ENCODE measurements at places on chromosomes 7 and 10.
A peak's percentile ranks its signal among the peaks of the same experiment; 100 is the strongest.

GRCh38 chr7:92720604-92721350, 115.6 kb downstream of the CDK6 start:
- no peak for DNase-seq

- no peak for DNase-seq
These were observed 12.8 kb downstream of the RHEB start for GRCh38 chr7:151506901-151507382.

DNA sequence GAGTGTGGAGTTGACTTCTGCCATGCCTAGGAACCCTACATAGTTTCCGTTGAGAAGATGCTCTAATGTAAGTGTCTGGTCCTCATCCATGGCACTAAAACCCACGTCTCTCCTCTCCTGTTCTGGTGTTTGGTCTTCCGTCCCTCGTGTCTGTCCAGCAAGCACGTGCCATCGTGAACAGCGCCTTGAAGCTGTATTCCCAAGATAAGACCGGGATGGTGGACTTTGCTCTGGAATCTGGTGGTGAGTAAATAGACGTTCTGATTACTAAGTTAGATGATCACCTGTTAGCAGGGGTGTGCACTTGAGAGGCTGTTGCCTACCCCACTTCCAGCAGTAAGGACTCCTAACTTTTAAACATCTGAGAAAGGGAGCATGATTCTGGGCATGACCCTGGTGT, 15.1 kb upstream of the GET4 start:
- no peak for DNase-seq

DNA sequence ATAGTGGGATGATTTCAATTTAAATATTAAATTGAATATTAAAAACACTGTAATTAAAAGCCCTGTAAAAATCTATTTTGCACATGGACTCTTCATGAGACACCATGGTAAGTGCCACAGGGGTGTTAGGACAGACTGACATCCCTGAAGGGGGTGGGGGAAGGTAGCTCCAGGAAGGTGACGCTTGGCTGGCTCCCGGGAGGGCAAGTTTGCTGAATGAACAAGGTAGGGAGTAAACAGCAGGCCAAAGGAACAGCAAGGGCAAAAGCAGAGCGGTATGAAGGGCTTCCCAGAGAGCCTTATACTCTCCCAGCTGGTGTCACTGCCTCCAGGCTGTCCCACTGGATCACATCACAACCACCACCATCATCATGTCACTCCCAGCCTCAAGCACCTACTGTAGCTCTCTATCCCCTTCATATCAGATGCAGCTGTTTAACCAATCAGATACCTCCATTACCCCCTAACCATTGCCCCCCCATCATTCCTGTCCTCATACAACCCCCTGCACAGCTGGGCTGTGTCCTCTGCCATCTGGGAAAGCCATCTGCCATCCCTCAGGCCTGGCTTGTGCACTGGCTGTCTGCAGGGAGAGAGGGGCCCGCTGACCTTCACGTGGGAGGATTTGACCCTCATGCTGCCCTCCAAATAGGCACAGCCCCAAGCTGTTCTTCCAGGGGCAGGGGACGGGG, 19.5 kb downstream of the HSPA12A start:
- DNase-seq = no peak

DNA sequence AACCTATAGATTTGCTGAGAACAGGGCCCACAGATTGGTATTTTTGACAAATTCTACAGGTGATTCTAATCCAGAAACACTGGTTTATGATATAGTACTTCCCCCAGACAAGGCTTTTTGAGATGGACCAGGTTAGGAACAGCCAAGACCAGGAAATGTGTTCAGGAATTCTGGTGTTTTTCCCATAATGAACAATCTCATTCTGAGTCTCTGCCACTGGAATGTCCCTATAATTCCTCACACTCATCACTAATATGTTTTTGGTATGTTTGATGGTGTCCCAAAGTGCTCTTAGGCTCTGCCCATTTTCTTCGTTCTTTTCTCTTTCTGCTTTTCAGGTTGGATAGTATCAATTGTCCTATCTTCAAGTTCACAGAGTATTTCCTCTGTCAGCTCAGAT, 107.2 kb upstream of the IGFBP3 start:
- DNase-seq = no peak

DNA sequence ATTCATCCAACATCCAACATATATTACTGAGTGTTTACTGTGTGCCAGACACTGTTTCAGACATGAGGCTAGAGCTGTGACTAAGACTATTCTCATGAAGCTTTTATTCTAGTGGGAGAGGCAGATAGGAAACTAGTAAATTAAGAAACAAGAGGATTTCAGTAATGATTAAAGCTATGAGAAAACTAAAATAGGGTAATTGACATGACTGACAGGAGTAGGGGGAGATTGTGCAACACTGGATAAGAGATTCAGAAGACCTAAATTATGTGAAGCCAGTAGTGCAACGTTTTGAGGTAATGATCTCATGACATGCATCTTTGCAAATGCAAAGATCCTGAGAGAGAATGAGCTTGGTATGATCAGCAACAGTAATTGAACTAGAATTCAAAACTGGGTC, 48.6 kb upstream of the MKLN1 start:
- DNase-seq = no peak

GRCh38 chr10:131049016-131049415, 262.5 kb downstream of the TCERG1L start:
- no peak for DNase-seq

GRCh38 chr10:44662051-44662450, 249.1 kb upstream of the TMEM72 start:
- DNase-seq = no peak

GRCh38 chr10:50385624-50386023, 134.3 kb upstream of the ASAH2 start:
- no peak for DNase-seq

- DNase-seq = no peak
These were observed 67.5 kb upstream of the TES start for GRCh38 chr7:116142850-116143249.

DNA sequence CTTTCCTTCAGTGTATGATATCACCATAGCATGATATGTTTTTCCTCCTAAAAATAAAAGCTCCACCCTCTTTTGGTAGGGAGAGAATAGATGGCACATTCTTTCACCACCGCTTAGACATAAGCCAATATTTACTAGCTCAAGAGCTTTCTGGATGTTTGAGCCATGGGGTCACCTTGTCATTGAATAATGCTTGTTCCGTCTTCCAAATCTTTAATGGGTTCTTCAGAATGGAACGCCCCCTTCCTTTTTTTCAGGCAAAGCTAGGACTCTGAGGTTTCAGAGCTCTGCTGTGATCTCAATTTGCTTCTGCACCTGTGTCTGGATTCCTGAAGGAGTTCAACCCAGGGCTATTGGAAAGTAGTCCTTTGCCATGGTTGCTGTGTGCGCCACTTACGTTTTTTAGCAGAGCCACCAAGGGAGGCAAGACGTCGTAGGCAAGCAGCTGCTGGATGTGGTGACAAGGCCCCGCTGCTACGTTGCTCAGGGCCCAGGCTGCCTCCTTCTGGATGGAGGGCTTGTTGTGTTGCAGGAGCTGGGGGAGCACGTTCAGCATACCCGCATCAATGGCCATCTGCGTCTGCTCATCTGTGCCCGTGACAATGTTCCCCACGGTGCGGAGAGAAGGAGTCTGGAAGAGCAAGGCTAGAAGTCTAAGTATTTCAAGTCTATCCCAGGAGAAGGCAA, 23.2 kb downstream of the KPNA7 start:
- DNase-seq = no peak

DNA sequence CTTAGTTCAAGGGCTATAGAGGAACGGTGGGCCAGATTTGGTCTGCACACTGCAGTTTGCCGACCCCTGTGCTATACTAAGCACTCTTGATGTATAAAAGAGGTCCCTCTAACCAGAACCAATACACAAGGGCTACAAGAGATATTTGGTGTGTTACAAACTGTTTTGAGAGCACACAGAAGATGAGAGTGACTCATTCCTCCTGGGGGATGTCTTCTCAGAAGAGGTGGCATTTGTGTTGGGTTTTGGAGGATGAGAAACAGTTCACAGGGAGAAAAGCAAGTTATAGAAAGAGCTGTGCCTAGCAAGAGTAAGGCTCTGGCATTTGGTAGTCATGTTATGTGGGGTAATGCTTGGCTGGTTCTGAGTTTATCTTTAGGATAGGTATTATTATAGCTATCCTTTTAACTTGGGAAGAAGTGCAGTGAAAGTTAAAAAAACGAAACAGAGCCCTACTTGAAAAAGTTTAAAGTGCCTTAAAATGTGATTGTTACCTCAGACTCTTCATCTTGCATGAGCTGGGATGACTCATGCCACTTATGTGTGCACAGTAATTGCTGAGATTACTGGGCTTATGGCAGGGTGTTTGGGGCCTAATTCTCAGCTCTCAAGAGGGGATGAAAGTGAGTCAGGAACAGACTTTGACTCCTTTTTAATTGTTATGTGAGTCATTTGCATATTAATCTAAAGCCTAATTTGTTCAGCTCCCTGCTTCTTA, 160.4 kb downstream of the KIF20B start:
- DNase-seq = no peak

DNA sequence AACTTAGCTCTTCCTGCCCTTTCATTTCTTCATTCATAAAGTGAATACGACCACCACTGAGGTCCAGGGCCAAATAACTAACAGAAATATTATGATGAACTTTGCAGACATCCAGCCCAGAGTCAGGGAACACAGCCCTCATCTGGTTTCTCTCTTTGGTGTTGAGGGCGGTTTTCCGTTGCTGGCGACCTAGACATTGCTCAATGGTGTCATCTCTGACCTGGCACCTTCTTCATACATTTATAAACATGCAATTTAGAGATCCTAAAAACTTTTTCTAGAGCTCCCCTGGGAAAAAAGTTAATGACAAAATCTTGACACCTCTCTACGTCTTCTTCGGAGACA, 324 bp upstream of the TET1 start:
- peak; percentile 95 for DNase-seq

- no peak for DNase-seq
These were observed 28.1 kb upstream of the FAM20C start for GRCh38 chr7:163971-164881.

GRCh38 chr10:89653410-89653869, 8.4 kb upstream of the PANK1 start:
- DNase-seq = no peak

GRCh38 chr10:31413325-31413724, 94.3 kb downstream of the ZEB1 start:
- DNase-seq = peak; percentile 11

- no peak for DNase-seq
These were observed 193.3 kb upstream of the KCND2 start for GRCh38 chr7:120079704-120080103.

All from Kasumi-1 (cell line).